Stimulated activated CD8-positive, alpha-beta memory T cell treated with anti-CD3 and anti-CD28 coated beads, Interleukin-7, amount 100 ng/mL, for 1 hour (primary cell): ENCODE measurements at places on chromosomes 2 and 18.

- DNase-seq: no peak
These were observed 116.7 kb downstream of the CTIF start for GRCh38 chr18:48655508-48655907.

GRCh38 chr2:177689623-177690022 lies 297.1 kb downstream of the AGPS start:
- no peak for DNase-seq

GRCh38 chr18:59878644-59879043 lies 21.2 kb upstream of the PMAIP1 start:
- DNase-seq: no peak

- DNase-seq: no peak
These were observed 305.8 kb upstream of the HNMT start for GRCh38 chr2:137658433-137658832.

DNA sequence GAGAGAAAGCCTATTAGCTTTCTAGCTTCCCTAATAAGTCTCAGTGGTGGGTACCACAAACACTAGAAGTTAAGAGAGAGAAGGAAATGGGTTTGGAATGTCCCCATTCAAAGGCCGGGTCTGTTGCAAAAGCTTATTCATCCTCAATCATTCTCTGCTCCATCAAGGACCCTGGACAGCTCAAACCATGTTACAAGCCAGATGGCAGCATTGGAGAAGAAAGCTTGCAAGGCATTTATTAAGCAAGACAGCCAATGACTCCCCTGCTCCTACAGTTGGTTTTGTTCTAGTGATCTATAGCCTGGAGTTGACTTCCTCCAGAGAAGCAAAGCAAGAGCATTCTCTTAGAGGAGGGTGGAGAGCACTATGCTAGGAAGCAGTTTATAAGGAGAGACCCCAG lies 86.9 kb upstream of the LMAN1 start:
- DNase-seq: no peak

GRCh38 chr2:234412726-234413125 lies 84.2 kb downstream of the ARL4C start:
- no peak for DNase-seq

DNA sequence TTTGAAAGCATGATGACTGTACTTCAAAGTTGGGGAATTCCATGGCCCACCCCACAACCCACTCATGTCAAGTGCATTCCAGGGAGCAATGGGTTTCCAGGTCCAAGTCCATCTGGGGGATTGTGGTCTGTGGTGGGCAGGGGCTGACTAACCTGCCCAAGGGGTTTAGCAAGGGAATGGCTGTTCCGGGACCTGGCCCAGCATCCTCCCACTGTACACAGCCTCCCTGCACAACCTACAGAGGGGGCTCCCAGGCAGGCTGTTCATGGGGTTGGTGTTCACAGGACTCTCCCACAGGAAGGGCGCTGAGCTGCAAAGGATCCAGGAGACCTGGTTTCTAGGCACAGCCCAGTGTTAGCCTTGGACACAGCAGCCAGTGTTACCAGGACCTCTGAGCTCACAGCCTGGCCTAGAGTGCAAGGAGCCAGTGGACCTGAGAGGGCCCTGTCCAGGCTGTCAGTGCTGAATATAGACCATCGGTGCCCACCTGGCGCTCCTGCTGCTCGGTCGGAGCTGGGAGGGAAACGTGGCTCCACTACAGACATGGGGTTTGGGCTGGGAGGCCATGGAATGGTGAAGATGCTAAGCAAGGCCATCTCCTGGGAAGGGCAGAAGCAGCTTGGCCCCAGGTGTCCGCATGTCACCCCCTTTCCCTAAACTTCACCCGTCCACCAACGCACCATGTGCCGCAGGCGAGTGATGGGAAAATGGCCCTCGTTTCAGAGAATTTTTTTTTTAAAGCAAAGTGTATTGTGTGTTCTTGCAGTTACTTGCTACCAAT lies 317.2 kb downstream of the GBX2 start:
- no peak for DNase-seq

GRCh38 chr2:71602115-71602495 lies 148.7 kb downstream of the DYSF start:
- no peak for DNase-seq

DNA sequence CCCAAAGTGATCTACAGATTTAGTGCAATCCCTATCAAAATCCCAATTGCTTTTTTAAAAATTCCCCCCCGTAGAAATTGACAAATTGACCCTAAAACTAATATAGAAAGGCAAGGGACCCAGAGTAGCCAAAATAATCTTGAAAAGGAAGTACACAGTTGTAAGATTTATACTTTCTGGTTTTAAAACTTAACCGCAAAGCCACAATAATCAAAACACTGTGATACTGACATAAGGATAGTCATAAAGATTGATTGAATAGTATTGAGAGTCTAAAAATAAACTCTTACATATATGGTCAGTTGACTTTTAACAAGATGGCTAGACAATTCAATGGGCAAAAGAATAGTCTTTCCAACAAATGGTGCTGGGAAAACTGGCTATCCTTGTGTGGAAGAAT lies 58.7 kb upstream of the GAREM2 start:
- no peak for DNase-seq

DNA sequence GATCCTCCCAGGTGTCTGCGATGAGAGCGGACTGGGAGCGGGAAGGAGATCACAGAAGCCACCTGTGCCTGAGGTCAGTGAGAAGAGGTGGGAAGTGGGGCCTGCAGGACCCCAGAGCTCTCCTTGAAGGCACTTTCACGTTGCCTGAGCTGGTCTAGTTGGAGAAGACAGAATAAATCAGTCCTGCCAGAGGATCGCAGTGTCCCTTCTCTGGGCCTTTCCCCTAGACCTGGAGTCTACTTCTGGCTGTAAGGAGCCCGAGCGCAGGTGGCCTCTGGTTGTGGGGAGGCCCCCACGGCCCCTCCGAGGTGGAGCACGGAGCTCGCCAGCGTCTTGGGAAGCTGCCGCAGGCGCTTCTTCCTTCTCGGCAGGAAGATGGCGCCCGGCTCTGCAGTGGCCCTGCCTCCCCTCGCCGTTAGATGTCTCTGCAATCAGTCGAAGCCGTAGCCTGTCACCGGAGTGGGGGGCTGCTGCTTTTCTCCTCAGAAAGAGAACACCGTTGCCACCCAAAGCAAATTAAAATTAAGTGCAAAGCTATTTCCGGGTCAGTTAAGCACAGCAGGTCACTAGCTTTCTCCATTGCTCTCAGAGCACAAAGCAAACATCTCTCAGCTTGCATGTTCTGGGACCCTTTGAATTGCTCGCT lies 212.0 kb upstream of the MYT1L start:
- no peak for DNase-seq

GRCh38 chr18:31430072-31430471 lies 17.5 kb upstream of the DSG3 start:
- no peak for DNase-seq

DNA sequence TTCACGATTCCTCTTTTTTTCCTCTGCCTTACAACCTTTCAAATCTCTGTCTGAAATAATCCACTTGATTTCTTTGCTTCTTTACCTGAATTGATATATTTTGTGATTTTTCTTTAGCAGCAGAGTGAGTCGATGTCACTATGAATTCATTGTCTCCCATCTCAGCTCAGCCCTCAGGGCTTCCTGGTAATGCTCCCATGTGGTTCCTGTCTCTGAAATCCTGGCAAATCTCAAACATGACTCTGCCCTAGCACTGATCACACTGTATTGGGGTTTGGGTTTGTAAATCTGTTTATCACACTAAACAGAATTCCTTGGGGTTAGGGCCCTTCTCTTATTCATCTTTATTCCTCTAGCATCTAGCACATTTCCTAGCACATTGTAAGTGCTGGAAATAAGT lies 43.0 kb upstream of the MSTN start:
- no peak for DNase-seq

DNA sequence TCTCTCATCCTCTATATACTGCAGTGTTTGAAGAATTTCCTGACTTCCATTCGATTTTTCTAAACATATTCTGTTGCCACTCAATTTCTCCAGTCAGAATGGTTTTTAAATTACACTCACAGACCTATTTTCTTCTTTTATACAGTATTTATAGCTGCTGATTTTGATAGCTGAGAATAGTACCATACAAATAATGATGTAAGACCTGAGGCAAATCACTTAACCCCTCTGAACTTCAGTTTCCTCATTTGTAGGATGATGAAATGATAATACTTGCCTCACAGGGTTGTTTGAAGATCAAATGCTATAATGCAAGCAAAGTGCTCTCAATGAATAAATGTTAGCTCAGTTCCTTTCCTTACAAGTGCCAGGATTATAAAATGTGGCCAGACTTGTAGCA lies 241.8 kb downstream of the CPS1 start:
- no peak for DNase-seq

GRCh38 chr2:221574231-221574570 lies 2.1 kb upstream of the EPHA4 start:
- no peak for DNase-seq

DNA sequence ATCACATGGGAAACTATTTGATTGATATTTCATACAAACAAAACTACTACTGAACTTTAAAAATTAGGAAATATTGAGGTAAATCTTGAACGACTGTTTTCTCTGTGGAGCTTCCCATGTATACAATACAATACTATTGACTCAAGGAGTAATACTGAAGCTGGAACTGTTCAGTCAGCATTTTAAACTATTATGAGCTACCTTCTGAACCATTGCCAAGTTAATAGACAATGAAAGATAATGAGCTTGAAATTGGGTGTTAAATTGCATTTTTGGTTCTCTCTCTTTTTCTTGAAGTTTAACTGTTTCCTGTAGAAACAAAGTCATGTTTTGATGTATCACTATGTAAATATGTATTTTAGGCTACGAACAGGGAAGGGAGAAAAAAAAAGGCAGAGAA lies 569.2 kb downstream of the ZEB2 start:
- no peak for DNase-seq

DNA sequence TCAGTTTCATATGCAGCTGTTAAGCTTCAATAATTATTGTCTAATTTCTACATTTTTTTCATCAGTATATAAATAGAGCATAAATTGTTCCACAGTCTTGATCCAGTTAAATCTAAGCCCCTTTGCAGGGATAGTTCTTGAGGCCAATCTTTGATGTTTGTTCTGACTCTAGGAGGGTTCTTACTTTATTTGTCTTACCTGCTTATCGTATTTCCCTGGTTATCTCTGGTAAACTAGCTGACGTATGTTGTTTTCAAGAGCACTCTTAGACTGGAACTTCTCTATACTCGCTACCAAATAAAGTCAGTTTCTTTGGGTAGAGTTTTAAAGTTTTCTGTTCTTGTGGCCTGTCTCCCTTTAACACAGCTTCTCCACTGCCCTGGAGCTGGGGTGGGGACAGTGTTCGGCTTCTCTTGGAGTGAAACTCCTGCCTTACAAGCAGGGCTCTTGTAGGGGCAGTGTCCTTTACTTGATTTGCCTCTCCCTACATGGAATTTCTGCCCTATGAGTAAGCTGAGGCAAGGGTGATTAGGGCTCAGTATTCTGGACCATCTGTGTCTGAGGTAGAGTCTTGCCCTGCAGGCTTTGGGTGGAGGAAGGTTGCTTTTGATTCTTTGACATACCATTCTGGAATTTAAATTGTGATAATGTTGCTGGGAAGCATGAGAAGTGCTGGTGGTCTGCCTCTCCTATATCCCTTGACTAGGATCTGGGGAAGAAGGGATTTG lies 90.3 kb downstream of the PTPN4 start:
- no peak for DNase-seq

DNA sequence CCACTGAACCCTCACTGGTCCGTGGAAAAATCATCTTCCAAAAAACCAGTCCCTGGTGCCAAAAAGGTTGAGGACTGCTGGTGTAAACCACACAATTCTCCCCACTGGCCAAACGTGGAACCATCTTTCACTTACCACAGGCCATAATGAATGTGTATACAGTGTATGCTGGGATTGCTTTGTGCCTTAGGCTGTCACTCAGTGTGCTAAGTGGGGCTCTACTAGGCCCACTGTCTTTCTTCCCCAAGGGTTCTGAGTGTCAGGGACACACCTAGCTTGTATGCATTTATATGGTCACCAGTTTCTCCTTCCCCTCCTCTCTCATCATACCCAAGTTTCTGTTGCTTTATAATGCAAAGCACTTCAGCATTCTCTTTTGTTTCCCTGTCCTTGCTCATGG lies 27.2 kb downstream of the SCYGR8 start:
- no peak for DNase-seq

GRCh38 chr18:3162181-3162580 lies 57.6 kb downstream of the MYOM1 start:
- no peak for DNase-seq

DNA sequence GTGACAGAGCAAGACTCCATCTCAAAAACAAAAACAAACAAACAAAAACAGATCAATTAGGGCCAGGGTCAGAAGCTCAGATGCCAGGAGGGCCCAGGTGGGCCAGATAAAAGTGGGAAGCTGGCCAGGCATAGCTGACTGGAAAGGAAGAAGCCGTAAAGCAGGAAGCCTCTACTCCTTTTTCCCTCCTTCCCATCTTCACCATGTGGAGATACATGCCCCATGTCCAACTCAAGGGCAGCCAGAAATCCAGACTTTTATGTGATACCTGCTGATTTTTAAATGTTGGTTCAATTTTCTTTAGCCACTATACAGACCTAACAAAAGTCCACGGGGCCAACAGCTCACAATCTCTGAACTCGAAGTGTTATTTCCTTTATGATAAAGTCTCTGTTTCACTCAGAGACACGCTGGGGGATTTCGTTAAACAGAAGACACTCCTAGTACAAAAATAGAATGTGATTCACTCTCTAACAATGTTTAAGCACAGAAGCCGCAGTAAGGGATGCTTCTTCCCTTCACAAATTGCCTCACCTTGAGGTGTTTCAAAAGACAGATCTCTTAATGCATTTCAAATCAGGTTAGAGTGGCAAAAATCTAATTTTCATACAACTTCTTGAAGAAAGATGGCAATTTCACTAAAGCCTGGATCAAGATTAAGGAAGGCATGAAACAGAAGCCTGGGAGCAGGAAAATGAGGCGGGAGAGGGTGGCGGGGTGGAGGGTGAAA lies 14.0 kb downstream of the TMEM247 start:
- no peak for DNase-seq

- no peak for DNase-seq
These were observed 342.1 kb downstream of the PLCL1 start for GRCh38 chr2:198146346-198146940.

DNA sequence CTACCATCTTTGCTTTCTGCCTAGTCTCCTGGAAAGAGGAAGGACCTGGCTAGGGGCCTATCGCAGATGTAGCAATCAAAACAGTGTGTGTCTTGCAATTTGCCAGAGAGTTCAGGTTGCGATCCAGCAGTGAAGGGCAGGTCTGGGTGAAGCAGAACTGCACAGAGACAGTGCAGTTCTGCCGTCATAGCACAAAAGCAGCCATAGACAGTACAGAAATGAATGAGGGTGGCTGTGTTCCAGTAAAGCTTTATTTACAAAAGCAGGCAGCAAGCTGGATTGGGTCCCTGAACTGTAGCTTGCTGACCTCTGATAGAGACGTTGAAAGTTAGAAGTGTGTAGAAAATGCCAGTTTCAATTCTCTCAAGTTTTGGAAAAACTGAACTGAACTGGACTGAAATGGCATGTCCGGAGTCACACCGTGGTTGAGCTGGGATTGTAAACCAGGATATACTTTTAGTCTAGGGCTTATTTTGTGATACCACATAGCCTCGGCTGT lies 186.8 kb downstream of the LTBP1 start:
- no peak for DNase-seq
